ENCODE measurements at places on chromosomes 12 and 14.

GRCh38 chr14:104957146-104958113 lies 20.7 kb downstream of the AHNAK2 start:
- DNase-seq = no peak

DNA sequence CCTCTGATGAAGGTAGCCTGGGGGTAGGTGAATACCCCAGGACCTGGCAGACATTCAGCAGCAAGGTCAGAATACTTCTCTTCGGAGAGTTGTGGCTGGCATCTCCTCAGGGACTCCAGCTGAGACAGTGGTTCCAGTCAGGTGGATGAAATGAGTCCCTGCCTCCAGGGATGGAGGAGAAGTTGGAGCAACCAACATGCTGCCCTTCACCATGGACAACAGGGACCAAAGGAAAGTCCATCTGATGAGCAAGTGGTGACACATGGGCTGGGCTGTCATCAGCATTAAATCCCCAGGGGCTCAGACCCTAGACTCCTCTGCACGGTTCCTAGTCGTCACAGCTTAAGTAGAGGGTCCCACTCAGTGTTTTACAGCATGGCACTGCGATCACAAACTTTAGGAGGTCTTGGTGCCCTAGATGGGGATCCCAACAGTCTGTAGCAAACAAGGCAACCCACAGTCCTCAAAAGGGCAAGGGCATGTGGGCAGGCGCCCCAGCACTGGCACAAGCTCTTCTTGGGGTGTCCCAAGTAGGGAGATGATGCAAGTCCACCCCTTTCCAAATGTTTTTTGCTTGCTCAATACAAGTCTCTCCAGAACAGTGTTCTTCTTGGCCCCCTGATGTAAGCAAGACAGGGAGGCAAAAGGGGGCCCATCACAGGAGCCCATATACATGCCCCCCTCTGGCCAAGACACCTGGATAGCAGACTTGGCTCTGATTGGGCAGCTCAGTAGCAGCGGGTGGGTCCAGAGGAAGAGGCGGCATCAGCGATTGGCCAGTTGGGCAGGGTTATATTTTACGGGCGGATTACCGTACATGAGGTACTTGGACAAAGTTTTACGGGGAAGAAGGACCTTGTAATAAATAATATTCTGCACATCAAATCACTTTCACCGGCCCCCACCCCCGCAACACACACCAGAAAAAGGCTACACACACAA lies 10.8 kb upstream of the CDH24 start:
- no peak for DNase-seq

- DNase-seq = no peak
Measured at GRCh38 chr12:62375603-62376002, 91.0 kb upstream of the MON2 start.

DNA sequence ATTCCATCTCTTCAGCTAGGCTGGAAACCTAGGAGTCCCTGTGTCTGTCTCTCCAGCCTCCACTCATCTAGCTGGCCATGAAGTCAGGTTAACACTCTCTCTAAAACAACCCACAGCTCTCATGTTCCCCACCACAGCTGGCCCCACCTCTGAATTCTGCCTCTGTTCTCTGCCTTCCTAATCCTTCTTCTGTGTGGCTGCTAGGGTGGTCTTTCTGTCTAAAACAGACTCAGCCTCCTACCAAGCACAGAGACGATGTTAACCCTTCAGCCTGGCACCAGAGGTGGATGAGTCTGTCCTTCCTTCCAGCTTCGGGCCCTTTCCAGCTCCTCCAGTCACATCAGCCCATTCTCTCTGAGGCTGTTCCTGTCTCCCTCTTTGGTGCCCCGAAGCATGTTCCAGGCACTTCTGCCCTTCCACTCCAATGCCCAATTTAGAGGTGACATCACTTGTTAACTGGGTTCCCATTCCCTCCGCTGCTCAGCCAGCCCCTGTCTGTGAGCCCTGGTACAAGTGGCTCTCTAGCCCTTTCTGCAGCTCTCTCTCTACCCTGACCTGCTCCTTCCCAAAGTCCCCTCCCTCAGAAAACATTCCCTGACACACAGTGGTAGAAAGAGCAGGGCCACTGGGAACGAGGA lies 9.1 kb downstream of the FIGNL2 start:
- no peak for DNase-seq

DNA sequence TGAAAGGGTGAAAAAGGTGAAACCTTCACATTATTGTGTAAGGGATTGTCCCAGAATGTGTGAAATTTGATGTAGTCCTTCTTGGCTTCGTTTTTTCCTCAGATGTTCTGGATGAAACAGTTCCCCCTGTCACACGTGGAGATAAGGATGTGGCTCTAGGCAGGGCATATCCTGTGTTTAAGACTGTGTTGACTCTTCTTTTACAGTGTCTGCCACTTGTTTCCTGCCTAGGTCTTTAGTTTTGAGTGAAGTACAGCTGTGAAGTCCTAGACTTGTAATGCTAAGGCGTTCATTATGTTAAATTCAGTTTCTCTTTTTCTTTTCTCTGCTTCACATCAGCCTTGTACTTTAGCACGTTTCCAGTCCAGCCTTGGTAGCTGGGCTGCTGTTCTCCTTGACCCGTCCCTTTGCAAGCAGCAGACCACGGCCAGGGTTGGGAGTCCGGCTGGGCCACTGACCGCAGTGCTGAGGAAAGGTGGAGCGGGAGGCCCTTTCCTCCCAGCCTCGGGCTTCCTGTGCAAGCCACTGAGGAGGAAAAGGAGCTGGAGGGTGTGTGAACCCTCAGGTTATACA lies 59.1 kb downstream of the RASSF3 start:
- DNase-seq = peak; percentile 83

DNA sequence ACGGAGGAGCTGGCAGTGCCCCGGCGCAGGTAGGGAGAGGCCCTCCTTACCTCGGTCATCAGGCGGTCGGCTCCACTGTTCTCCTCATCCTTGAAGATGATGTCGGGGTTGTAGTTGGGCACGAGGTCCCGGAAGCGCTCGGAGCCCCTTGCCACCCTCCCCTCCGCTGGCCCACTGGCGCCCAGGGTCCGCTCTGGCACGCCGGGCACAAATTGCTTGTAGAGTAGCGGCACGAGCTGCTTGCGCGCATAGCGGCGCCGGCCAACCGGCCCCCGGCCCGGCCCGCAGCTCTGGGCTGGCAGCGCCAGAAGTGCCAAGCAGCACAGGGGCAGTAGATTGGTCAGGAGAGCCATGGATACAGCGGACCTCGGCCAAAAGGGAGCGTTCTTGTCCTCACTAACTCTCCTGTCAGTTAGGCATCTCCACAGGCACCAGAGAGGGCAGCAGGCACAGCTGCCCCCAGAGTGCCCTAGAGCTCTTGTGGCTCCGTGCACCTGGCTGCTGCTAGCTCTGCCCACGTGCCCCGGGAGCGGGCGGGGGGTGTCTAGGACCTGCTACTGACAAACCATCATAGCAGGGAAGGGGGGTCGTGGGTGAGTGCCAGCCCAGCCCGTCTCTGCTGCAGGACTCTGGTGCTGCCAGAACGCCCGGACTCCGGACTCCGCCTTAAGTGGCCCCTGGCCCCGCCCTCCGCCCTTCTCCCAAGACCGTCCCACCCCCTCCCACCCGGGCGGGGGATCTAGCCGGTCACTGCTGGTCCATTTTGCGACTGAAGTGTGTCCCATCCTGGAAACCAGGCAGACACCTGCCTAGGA lies at the start of gene DHH:
Gene DHH (minus strand): TSS at position 642 of the 815 bp plus-strand sequence. CDS start 289 bp downstream, at position 353.
- DNase-seq = peak; percentile 35

GRCh38 chr14:52067873-52068614 lies 815 bp downstream of the NID2 start:
- DNase-seq = no peak

- DNase-seq = no peak
Measured at GRCh38 chr14:87080146-87080545, 912.8 kb downstream of the GALC start.

- DNase-seq = no peak
Measured at GRCh38 chr12:34405286-34406227, 383.3 kb downstream of the ALG10 start.

DNA sequence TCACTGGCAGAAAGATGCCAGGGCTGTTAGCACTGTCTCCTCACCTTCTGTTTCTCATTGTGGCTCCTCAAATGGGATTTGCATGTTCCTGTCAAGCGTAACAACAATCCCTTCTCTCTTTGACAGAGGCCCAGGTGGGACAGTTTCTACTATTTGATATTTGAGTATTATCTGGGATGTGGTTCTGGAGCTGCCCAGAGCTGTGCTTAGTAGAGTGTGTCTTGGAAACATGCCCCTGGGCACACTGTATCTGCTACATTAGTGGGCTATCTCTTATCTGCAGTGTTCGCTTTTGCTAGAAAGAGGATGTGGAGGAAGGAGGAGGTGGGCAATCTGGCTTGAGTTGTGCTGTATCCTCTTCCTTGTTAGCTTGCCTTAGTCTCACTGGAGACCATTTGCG lies 3.8 kb upstream of the ACADS start:
- DNase-seq = no peak

- no peak for DNase-seq
Measured at GRCh38 chr12:125105600-125105999, 40.4 kb downstream of the AACS start.

DNA sequence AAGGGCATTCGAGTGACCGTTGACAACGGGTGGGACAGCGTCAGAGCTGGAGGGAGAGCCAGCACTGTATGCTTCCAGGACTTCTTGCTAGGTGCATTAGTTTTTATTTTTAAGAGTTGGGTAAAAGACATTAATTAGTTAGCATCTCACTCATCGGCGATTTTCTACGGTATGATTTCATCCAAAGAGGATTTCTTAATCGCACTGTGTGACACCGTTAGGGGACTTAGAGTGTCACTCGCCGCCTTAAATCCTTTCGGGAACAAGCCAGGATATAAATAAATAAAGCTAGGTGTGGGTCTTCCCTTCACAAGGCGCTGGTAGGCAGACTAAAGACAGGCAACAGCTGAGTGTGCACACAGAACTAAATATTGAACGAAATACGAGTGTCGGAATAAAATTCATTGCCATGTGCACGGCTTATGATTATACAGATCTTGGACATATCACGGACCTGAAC lies 869 bp upstream of the NOVA1 start:
- peak; percentile 62 for DNase-seq

- no peak for DNase-seq
Measured at GRCh38 chr14:34775922-34776321, 61.5 kb upstream of the CFL2 start.

GRCh38 chr12:57797933-57798332 lies 15.3 kb downstream of the TSFM start:
- DNase-seq = no peak

DNA sequence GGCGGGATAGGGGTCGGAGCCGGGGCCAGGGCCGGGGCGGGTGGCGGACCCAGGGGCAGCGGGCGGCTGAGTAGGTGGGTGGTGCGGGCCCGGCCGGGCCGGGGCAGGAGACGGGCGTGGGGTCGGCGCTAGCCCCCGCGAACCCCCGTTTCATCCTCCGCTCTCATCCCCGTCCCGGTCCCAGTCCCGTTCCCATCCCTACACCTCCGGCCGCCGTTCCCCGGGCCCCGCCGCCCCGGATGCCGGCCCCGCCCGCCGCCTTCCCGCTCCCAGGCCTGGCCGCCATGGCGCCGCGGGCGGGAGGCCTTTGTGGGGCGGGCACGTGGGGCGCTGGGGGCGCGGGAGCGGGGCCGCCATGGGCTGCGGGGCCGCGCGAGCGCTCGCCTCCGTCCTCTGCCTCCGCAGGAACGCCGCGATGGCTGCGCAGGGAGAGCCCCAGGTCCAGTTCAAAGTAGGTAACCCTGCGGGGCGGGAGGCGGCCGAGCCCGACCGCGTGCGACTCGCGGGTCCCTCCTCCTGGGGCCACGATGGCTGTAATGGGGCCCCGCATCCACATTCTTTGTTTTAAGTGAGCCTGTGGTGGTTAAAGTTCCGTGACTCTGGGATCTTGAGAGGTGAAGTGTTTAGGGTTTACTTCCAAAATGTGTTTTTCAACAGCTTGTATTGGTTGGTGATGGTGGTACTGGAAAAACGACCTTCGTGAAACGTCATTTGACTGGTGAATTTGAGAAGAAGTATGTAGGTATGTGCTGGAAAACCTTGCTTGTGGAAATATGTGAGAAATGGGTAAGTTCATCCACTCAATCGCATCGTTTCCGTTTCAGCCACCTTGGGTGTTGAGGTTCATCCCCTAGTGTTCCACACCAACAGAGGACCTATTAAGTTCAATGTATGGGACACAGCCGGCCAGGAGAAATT lies 572 bp downstream of the RAN start:
- DNase-seq = peak; percentile 52

GRCh38 chr14:71579331-71579730 lies 352.9 kb upstream of the RGS6 start:
- no peak for DNase-seq

- DNase-seq = no peak
Measured at GRCh38 chr14:64696355-64696857, 7.8 kb upstream of the PLEKHG3 start.

GRCh38 chr12:63382930-63383329 lies 231.9 kb upstream of the AVPR1A start:
- no peak for DNase-seq

DNA sequence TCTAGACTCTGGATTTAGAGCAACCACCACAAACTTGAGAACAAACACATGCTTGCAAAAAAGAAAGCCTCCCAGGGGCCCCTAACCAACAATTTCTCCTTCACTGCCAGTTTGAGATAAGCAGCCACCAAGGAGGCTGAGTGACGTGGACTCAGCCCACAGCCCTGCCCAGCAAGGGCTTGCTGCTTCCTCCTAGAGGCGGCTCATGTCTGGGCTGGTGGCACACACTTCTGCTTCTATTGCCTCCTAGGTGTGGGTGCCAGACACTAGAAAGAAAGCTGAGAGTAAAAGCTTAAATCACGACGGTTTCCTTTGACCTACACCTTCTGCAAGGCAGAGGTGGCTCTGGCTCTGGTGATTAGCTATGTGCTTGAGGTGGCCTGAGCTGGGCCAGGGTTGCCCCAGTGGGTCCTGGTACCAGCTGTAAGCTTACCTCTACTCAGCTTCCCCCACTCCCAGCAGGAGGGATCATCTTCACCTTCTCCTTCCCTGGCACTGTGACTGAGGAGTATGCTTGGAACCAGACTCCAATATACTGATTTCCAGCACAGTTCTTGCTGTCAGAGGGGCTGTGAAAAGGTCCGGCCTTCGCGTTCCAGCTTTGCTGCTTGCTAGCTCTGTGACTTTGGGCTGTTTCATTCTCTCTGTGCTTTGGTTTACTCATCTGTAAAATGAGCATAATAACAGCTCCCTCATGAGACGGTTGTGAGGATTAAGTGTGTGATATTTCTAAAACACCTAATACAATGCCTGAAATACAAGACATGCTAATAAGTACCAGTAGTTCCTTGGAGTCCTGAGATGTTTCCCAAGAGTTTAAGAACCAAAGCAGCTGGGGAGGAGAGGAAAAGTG lies 89.7 kb upstream of the PARP11 start:
- no peak for DNase-seq

DNA sequence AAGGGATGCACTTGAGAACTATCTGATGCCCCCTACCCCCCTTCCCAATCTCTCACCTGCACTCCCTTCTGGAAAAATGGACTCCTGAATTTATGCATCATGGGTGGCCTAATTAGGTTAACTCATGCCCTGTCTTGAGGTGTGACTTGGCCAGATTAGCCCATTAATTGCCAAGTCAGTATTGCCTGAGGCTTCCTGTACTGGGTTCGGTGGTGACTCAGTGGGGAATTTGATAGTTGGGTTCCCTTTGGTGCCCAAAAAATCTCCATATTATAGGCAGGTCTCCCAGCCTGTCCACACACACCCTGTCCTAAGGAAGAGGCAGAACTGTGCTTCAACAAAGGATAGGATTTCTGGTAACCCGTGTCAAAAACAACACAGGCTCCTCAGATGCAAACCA lies 146.1 kb downstream of the CHST11 start:
- DNase-seq = no peak

All from NCI-H510A treated with DMSO at 0.1 percent for 48 hours (cell line).